ENCODE measurements at places on chromosomes 2 and 18.

DNA sequence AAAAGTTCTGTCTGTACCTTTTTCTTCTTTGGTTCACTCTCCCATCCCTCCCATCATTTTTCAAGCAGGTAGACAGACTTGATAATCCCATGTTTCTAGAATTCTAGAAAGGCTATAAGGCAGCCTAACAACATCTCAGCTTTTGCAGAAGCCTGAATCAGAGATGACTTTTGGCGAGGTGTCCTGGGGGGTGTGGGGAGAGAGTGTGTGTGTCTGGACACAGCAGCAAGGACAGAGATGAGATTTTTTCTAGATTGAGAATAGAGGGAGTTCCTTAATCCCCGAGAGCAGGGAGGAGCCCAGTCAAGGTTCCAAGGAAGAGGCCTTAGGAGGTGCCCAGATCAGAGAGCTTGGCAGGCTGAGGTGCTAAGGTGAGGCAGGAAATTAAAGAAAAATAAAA is 22.0 kb upstream of the LAPTM4A start:
- no peak for DNase-seq

DNA sequence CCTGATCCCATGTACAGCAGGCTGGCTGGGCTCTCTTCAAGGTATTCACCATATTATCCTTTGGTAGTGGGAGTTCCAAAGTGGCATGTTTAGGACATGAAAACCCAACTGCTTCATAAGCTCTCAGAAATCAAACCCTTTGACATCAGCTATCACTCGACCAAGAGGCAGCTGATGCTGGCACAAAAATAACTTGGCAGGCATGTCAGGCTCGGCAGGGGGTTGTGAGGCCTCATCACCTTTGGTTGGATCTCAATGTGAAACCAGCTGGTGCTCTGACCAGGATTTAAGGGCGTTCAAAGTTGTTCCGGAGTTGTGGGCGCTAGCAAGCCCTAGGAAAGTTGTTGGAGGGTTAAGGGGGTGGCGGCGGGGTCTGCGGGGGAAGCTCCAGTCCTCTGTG is 171.9 kb downstream of the FHOD3 start:
- peak; percentile 18 for DNase-seq

- no peak for DNase-seq
These were observed 38.4 kb downstream of the SLC9A2 start for GRCh38 chr2:102657770-102658169.

- no peak for DNase-seq
These were observed at the start of gene TBR1 for GRCh38 chr2:161415987-161416707. TSS of gene TBR1 (plus strand) at chr2:161416297. CDS start at chr2:161416411, 114 bp downstream.

DNA sequence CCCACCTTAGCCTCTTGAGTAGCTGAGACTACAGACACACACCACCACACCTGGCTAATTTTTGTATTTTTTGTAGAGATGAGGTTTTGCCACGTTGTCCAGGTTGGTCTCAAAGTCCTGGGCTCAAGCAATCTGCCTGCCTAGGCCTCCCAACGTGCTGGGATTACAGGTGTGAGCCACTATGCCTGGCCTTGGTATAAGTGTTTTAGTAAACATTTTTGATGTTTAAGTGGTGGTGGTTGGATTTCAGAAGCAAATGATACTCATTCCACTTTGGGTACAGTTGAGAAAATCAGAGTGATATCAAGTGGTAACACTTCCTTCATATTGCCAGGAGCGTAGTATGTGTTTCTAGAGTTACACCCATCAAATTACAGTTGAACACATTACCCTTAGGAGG is 25.4 kb downstream of the ACADL start:
- no peak for DNase-seq

GRCh38 chr18:34189656-34190435 is 34.9 kb downstream of the NOL4 start:
- no peak for DNase-seq

DNA sequence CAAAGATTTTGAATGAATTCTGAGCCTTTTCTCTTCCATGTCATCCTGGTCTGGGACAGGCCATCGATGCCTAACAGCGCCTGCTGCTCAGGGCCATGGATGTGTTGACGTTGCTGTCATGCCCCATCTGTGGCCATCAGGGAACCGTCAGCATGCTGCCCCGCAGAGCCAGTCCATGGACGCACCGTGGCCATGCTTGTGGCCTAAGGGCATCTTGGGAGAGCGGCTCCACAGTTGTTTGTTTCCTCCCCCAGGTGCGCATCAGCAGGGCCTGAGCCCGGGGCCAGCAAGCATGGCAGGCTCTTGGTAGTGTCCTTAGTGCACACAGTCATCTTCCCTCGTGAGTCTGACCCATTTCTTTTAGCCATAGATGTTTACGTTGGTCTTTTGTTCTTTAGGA is 142.7 kb downstream of the VAPA start:
- DNase-seq: no peak

DNA sequence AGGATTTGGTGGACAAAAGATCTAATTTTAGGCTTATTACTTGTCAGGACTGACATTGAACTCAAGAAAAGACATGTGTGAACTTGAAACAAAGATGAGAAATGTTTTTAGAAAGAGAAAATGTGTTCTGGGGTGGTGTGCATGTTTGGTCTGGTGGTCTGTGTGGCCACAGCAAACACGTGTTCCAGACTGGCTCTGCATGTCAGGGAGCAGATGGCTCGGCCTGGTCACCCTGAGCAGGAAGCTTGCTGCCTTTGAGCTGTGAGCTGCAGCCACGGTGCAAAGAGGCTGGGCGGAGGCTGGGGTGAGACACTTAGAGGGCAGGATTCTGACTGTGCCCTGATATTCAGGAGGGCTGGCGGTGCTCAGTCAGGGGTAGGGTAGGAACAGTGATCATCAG is 186.1 kb downstream of the CTIF start:
- DNase-seq: no peak

- DNase-seq: no peak
These were observed 86.4 kb downstream of the SKA1 start for GRCh38 chr18:50461251-50461650.

Data from NCI-H2171 treated with DMSO at 0.1 percent for 48 hours (cell line).